ENCODE measurements at places on chromosomes 13 and 19.

DNA sequence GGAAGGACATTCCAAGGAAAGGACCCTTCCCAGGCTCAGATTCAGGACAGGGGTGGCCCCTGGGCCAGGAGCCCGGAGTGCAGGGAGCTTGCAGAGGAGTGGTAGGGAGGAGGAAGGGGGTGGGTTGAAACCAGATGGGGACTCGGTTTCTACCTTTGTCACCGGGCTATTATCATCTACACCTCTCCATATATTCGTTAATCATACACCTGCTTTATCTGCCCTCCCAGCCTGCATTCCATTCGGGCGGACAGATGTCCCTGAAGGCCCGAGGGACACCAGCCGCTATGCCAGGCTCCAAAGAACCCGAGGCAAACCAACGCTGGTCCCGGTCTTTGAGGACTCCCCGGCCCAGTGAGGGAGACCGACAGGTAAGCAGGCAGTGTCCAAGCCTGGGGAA is 15.5 kb upstream of the MYH14 start:
- no peak for DNase-seq

DNA sequence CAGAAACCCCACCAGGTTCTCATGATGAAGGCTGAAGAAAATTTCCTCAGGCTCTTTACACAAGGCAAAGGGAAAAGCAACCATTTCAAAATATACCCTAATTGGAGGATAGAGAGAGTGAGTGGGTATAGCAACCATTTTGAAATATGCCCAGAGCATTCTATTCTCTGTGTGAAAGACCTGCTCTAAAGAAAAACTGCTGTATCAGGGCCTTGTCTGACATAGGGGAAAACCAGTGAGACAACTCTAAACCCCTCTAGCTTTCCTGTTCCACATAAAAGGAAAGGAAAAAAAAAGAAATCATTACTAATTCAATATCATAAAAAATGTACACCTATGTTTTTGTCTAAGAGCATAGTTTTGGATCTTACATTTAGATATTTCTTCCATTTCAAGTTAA is 42.3 kb downstream of the TPTE2 start:
- DNase-seq = no peak

DNA sequence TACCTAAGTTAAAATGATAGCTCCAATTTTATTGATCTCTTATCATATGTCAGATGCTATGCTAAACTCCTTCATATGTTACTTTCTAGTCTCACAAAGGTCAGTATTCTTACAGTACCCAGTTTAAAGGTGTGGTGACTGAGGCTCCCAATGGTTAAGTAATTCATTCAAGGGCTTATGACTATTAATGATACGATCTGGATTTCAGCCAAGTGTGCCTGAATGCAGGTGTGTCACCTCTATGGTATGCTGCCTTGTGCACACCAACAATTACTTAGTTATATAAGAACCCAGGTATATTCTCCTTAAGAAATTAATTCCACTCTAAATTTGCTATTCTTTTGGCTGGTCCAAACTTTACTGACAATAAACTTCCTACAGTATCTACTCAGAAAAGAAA is 84.6 kb upstream of the TRPC4 start:
- DNase-seq = no peak

- DNase-seq = no peak
These were observed 528.7 kb downstream of the RFC3 start for GRCh38 chr13:34346626-34347025.

GRCh38 chr13:25683056-25683455 is 311.3 kb downstream of the ATP8A2 start:
- DNase-seq = no peak

DNA sequence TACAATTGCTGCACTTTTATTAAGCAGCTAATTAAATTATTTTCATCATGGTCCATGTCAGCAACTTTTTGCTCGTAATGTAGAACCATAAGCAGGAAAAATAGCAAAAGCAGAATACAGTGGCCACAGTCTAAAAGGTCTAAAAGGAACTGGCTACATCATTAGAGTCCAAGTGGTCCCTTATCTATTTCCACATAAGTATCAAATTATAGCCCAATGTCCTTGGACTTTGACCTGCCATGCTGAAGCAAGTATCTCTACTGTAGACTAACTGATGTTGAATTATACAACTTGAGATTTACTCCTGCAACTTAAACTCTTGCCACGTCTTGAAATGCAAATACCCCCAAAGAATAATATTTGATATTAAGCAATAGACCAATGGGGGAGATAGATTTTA is 68.8 kb downstream of the OXGR1 start:
- DNase-seq = no peak

Measured in effector memory CD4-positive, alpha-beta T cell (primary cell).